ENCODE measurements at places on chromosomes 11 and 22. TPM values are rescaled to one million over a fixed set of nuclear protein-coding genes. Genes with fewer than 3 reads are reported as not detected.

OSBP gene
- total RNA-seq: 45.4 TPM

SLC29A2 gene
- 14.5 TPM for total RNA-seq

GRCh38 chr22:32801537-32802236 lies at the start of gene TIMP3:
TSS of gene TIMP3 (plus strand) at chr22:32801705. CDS start at chr22:32802002, 297 bp downstream.
- H3K4me1 ChIP-seq: peaks cover 7% of the 10 kb centered on the region
- H3K36me3 ChIP-seq: no peaks in the 10 kb centered on the region
- no peaks in the 10 kb centered on the region for H3K27me3 ChIP-seq
- no peak for DNase-seq
- H3K4me3 ChIP-seq: no peak within 1 kb of the TSS

APOL5 gene
- not detected for total RNA-seq
